ENCODE measurements at places on chromosomes 2 and 18.

- DNase-seq, result no peak
These were observed 34.8 kb upstream of the MGAT5 start for GRCh38 chr2:134218930-134219658.

GRCh38 chr2:109133746-109134145 is 4.7 kb downstream of the SH3RF3 start:
- no peak for DNase-seq

GRCh38 chr2:20641123-20641985 is 9.5 kb downstream of the HS1BP3 start:
- DNase-seq, result peak; percentile 19

DNA sequence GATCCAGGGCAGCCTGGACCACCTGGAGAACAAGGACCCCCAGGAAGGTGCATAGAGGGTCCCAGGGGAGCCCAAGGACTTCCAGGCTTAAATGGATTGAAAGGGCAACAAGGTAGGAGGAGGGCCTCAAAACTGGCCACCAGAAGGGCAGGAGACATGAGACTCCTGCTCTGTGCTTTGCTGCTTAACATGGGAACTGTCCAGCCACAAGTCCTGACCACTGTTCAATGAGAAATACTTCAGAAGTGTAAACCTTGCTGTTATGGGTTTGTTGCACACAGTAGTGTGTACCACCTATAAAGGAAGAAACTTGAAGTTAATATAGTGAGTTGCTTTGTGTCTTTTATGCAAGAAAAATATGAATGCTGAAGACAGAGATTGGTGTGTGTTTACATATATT is 44.2 kb upstream of the MFF start:
- peak; percentile 1 for DNase-seq

DNA sequence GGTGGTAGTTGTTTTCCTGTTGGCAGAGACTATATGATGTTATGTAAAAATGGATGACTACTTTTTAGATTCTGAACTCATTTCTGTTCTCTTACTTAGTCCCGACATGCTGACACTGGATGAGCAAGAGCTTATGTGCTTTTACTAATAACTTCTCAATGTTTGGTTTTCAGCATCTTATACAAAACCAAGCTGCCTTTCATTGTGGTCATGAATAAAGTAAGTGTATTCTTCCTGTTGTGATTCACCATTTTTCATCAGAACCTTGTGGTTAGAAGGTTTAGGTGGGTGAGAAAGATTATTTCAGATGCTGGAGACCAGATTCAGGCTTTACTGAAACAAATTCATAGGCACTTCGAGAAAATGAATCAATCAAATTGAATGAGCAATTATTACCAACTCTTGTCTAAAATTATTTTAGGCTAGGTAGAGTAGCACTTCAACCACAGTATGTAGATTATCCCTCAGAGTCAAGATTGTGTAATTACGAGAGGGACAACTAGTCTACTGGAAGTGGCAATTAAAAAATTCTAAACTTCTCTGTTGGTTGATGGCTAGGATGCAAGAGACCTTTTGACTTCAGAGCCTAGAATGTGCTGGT is 9.3 kb downstream of the GPN1 start:
- DNase-seq, result peak; percentile 48

GRCh38 chr2:117436697-117437096 is 377.8 kb upstream of the DDX18 start:
- DNase-seq, result no peak

DNA sequence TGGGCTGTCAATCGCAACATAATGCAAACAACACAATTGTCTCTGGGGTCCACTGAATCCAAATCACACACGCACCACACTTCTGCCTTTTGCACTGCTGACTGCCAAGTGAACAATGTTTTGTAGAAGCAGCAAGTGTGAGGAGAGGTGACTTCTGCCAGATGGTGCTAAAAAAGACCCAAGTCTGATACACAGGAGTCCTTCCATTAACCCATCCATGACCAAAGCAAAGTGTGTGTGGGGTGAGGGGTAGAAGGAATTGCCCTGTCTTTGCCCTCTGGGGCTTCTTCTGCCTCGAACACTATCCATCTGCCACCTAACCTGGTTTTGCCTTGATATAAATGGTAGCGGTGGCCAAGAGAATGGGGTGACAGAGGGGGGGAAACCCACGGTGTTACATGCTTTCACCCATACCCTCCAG is 50.0 kb downstream of the C2orf42 start:
- no peak for DNase-seq

DNA sequence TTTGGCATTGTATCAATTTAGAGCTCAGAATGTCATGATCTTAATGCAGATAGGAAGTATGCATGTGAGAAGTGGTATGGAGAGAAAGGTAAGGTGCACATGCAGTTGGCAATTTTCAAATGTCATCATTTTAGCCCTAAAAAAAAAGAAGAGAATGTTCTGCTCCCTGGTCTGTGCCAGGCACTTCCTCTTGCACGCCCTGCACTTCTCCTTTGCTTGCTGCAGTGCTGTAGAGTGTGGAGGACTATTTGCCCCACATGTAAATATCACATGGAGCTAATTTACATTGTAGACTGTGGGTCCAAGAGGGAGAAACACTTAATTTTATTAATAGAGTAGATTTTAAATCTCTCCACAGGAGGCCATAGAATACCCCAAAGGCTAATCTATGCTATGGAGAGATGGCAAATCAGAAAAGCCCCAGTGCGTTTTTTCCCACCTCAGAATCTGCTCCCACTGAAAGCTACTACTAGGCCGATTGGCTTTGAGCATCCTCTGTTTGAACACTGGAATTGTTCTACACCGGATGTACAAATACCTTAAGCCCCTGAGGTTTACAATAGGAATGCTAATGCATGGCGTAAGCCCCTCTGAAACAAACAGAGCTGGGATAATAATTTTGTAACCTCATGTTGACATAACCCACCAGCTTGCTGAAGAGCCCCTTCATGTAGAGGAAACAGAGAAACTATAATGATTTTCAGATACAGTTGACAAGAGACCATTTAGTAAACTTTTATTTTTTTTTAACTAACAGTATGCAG is 137.2 kb upstream of the KLHL14 start:
- DNase-seq, result no peak

DNA sequence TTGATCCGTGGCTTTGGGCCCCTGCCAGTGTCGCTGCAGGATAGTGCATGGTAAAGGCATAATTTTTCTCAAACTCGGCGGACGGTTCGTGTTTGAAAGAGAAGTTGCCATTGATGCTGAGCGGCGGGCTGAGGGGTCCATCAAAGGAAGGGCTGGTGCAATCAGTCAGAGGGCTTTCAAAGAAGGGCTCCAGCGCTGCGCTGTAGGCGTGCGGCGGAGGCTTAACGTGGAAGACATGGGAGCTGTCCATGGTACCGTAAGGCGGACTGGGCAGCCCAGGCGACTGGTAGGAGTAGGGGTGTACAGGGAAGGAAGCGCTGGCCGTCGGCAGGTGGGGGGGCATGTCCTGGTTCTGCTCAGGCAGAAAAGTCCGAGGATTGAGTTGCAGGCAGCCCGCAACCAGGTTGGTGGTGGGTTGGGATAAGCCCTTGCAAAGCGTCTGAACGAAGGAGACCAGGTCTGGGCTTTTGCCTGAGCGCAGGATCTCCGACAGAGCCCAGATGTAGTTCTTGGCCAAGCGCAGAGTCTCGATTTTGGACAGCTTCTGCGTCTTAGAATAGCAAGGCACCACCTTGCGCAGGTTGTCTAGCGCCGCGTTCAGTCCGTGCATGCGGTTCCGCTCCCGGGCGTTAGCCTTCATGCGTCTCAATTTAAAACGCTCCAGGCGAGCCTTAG is 2.3 kb downstream of the NEUROD1 start:
- DNase-seq, result peak; percentile 78

DNA sequence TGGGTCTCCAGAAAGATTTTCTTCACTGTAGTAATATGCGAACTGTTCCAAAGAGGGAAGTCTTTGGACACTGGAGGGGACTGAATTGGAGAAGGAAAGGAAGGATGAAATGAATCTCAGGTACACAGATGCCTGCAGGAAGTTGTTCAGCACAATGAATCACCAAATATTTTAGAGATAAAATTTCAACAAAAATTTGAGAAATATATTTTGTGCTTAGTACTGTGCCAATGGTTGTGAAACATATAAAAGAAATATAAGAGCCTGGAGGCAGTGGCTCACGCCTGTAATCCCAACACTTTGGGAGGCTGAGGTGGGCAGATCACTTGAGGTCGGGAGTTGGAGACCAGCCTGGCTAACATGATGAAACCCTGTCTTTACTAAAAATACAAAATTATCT is 3.2 kb downstream of the ELMOD3 start:
- DNase-seq, result no peak

DNA sequence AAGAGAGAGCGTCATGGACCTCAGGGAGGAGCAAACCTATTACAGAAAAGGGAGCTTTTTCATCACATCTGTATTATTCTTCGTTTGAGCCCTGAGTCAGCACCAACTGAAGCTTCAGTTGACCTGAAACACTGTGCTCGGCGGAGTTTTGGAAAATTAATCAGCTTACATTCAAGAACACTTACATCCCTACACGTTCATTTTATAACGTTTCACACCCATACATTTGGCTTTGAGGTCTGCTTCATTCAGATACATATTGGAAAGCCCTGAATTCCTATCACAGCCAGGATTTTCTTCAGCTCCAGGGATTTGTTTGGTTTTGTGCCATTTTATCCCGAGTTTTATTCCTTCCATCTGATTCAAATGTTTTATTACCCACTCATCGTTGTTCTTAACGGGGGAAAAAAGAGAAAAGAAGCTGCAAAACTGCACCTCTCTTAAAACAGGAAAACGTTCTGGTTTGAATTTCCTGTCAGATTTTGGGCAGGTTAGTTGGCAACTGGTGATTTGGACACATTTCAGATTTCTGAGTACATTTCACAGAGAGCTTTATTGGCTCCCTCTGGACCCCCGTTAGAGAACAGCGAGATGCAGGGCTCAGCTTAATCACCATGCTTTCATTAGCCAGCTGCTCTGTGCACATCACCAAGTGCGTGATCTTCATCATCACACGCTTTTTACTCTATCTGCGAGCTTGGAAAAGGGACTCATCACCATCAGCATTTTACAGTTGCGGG is 88.8 kb downstream of the CDC42EP3 start:
- DNase-seq, result peak; percentile 51

GRCh38 chr2:30548386-30548785 is 101.3 kb downstream of the LCLAT1 start:
- no peak for DNase-seq

DNA sequence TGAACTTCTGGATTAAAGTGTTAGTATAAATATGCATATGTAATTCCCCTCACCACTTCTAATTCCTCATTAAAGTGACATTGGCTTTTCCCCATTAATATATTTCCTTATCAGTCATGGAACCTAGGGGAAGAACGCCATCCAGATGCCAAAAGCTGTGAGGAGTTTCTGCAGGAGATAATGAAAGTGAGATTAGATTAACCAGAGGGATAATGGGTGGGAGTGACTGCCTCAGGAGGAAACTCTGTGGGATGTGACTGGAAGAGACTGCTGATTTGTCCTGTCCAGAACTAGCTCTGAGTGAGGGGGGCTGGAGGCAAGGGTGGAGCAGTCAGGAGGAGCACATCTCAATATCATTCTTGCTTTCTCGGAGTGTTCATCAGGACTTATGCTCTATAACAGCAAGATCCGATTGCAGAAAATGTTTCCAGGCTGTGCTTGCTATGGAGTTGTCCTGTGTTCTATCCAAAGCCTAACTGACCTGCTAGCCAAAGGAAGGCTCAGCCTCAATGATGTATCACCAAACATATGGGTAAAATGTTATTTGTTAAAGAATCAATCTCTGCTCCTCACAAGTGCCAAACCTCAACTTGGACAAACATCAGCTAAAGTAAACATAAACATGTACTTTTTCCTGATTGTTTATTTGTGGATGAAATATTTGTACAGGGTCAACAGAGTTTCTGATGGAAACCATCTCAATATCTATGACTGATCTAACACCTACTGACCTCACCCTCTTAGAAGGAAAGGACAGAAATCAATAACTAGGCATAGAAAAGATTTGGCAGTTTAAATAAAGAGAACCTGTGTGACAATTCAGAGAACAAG is 118.5 kb downstream of the ASXL3 start:
- DNase-seq, result no peak

- DNase-seq, result no peak
These were observed 57.4 kb downstream of the FECH start for GRCh38 chr18:57529151-57529550.

DNA sequence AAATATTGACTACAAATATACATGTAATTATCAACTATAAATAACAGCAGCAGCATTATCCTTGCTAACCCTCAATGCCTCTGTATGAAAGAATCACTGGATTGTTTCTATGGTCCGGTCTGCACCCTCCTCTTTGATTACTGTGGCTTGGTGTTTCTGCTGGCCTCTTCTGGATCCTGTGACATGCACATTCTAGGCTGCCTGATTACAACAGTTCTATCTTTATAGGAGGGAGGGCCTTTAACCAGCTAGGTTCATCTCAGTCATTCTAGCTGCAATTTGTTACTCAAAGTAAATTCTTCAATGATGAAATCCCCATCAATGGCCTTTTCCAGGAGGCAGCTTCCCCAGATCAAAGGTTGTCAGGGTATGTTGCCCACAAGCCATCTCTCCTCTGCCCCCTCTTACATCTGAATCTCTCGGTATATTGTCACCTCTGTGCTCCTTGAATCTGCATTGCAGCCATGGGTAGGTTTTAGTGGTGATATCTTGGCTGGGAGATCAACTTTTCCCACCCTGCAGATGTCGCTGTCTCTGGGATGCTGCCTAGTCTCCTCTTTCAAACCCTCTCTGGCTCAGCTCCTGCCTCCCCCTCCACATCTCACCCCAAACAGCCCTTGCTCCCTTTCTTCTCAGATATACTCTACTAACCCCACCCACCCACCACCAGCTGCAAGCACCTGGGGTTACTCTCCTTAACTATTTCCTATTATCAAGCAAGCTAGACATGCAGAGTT is 106.2 kb upstream of the BZW1 start:
- peak; percentile 27 for DNase-seq

DNA sequence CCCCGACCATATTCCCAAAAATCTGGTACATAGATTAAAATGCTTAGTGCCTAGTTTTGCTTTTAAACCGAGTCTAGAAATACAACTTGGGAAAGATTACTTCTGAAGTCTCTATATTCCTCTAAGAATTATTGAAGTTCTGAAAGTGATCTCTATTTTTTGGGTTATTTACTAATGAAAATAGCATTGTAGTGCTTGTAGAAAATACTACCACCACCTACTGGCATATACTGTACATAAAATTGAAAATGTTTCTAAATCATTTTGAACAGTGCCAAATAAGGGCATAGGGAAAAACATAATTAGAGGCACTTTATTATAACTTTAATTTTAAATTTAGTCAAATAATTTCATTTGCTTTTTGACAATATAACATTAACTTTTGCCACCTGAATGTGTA is 1399.6 kb upstream of the ZEB2 start:
- peak; percentile 4 for DNase-seq

GRCh38 chr2:149601141-149601796 is 13.7 kb upstream of the MMADHC start:
- peak; percentile 29 for DNase-seq

DNA sequence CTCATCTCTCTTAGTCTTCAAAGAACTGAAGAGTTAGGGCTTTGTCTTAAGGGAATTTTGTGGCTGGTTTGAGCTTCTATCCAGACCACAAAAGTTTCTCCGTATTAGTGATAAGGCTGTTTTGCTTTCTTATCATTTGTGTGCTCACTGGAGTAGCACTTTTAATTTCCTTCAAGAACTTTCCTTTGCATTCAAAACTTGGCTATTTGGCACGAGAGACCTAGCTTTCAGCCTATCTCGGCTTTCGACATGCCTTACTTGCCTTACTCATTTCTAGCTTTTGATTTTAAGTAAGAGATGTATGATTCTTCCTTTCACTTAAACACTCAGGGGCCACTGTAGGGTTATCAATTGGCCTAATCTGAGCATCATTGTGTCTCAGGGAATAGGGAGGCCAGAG is 29.9 kb downstream of the HDHD2 start:
- no peak for DNase-seq

- DNase-seq, result no peak
These were observed 333.1 kb downstream of the DSEL start for GRCh38 chr18:67183398-67183797.

- DNase-seq, result no peak
These were observed 80.0 kb upstream of the CHRNA1 start for GRCh38 chr2:174844295-174844708.

Data from fibroblast of skin of scalp (primary cell).